CD4-positive, alpha-beta T cell treated with Interleukin-10 for 1 hour (primary cell): ENCODE measurements at places on chromosomes 4 and X.

DNA sequence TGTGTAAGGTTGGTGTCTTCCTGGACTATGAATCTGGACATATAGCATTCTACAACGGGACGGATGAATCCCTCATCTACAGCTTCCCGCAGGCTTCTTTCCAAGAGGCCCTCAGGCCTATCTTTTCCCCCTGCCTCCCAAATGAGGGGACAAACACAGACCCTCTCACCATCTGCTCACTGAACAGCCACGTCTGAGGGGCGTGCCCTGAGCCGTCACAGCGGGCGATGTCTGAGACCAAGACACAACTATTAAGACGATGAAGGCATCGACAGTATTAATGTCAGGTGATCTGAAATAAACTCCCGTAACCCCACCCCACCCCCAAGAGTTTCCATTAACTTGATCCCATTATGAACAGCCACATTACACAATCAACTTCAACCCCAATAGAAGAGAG is 7.9 kb downstream of the TRIML1 start:
- no peak for DNase-seq

DNA sequence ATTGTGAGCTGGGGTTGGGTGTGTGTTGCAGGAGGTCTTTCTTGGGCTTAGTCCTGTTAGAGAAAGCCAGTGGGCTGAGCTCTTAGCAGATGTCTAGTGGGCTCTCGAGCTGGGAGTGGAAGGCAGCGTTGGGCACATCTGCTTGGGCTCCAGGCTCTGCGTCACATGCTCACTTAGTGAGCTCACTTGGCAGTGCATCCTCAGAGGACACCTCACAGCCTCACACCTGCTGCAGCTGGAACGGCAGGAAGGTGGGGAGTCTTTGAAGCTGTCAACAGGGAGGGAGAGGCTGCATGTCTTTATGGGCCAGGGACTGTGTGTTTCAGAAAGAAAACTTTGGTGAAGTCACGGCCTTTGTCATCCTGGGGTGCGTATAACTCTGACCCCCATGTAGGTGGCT is 82.2 kb downstream of the PSAPL1 start:
- DNase-seq, result no peak

DNA sequence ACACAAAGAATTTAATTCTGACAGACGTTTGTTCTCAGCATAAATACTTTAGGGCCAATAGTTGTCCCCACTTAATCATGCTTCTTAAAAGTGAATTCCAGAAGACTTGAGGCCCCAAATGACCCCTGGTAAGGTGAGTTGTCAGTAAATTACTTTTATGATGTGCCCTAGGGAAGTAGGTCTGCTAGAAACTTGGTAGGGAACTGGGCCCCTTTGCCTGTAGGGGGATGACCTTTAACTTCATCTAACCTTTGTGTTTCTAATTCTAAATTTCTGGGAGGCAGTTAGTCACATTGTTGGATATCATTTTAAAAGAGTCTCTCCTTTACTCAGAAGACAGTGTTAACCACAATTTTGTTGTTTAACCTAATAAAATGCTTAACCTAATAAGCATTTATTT is 28.8 kb downstream of the HHIP start:
- no peak for DNase-seq

GRCh38 chr4:118718511-118719170 is 33.4 kb downstream of the METTL14 start:
- DNase-seq, result no peak

DNA sequence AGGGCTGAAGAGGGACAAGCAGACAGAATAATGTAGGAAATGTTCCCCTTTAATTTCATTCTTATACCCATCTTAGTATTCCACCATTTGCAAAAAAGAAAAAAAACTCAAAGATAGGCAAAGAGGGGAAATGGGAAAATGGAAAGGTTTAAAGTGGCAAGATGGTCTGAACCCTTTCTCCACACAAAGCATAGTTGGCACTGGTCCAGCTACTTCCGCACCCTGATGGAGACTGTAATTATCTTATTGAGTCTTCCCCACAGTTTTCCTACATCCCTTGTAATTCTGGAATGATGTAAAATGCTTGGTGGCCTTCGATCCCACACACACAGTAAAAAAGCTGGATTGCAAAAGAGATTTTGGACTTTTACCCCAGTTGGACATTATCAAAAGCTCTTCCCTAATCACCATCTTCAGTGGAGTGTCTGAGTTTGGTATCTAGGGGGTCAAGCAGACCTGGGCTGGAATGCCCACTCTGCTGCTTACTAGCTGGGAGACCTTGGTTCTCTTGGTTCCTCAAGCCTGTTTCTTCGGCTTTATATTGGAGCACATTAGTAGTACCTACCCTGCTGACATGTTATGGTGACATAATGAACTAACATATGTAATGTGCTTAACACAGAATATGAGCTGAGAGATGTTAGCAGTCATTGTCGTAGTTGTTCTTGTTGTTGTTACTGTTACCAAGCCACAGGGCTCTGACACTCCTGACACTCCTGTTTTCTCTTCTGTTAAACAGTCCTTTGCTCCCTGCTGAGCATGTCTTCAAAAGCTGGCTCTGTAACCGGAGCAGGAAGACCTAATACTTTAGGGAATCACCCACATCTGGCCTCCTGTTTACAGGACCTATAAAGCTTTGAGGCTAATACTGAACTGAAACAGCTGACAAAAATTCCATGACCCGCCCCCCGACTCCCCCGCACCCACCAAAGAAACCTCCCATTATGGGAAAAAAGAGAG is 4.7 kb downstream of the SRPX2 start:
- no peak for DNase-seq

GRCh38 chr4:3372264-3372932 is 69.4 kb upstream of the HGFAC start:
- no peak for DNase-seq

GRCh38 chrX:74344280-74344622 is 40.3 kb downstream of the ZCCHC13 start:
- DNase-seq, result no peak

DNA sequence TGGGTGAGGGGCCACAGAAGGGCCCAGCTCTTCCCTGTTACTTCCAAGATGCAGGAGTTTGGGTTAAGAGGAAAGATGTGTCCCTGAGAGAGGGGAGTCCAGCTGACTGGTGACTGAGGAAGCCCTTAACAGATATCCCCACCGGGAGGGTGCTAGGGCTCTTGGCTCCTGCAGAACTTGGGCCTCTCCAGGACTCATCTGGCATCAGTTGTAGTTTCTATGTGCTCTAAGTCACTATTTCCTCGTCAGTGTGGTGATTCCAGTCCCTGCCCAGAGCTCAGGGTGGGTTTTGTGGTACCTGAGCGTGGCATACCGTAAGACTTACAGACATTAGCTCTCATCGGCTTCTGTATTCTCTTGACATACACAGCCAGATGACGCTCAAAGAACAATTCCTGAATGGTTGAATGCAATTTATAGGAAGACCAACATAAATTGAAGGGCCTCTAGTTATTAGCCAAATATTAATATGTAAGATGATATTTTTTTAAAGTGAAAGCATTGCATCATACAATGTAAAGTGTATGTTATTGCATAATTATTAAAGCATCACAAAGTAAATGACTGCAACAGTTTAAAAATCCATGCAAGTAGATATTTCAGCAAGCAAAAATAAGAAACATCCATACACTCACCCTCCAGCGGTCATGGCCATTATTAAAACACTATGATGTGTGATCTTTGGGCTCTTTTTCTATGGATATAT is 195.5 kb downstream of the PTTG2 start:
- DNase-seq, result no peak

GRCh38 chr4:73615613-73616012 is 4.6 kb downstream of the RASSF6 start:
- DNase-seq, result no peak

GRCh38 chr4:103451341-103451740 is 253.2 kb upstream of the CENPE start:
- no peak for DNase-seq

DNA sequence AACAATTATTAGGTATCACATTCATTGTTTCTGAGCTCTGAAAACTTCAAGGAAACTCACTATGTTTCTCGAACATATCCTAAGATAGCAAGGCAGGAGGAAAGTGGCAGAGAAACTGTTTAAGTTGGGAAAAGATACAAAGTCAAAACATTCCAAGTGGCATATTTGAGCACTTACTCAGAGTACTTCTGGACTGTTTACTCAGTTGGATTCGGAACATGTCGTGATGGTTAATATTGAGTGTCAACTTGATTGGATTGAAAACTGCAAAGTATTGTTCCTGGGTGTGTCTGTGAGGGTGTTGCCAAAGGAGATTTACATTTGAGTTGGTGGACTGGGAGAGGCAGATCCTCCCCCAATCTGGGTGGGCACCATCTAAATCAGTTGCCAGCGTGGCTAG is 298.3 kb downstream of the IL1RAPL2 start:
- no peak for DNase-seq

- peak; percentile 28 for DNase-seq
Observed at GRCh38 chr4:122635205-122635604, 14.3 kb upstream of the IL21 start.

DNA sequence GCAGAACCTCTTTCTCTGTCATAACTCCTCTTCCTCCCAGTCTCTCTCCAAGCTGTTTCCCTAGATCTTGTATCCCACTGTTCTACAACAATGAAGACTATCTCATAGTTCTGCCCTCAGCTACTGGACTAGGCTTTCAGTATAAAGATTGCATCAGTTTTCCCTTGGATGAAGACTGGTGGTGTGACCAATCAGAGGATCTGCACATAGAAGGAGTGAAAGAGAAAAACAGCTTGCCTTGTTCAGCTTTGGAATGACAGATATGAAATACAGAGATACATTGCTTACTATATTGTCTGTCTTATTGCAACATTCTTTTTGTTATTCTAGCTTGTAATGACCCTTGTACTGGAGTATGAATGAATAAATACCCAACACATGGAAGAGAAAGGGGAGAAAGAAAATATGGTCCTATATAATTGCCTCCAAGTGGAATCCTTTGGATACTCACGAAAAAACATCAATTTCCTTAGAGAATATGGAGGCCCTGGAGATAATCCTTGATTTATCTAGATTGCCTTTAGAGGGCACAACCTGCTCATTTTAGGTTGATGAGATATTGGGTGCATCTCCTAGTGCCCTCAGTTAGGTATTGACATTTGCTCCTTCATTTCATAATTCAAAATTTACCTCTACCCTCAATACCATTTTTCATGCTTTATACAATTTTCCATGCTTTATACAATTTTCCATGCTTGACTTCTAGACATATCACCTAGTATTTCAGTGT is 395.8 kb downstream of the NAF1 start:
- no peak for DNase-seq

DNA sequence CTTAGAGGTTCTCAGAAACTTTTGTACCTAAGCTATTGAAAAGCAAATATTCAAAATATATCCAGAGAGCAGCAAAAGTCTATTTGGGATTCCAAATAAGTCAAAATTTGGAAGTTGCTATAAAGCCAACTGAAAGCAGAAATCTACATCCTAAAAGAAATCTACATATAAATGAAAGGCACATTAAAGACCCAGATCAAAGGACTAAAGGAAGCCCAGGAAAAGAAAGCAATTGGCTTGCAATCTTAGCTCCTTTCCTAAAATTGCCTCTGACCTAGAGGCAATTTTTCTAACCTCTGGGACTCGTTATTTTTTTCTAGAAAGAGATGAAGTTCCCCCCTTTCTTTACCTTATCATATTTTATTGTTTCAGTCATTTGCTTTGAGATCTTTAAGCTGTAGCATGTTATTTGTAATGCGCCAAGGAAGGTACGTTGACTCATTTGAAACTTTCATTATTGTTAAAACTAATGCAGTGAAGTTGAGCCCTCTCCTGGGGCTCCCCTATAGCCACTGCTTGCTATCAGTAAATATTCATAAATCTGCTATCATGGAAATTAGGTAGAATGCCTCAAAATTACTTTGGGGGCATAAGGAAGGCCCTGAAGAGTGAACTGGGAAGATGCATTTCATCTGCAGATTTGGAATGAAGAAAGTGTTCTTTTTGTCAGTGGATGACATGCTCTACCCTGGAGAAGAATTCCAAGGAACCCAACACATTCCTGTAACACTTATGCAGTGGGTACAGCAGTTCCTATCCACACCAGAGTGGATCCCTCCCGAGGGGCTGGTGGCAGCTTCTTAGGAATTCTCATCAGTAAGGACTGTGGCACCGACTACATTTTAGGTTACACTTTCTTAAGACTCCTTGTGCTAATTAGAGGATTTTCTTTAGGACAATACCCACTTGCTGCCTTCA is 177.8 kb upstream of the IGFBP7 start:
- DNase-seq, result no peak

DNA sequence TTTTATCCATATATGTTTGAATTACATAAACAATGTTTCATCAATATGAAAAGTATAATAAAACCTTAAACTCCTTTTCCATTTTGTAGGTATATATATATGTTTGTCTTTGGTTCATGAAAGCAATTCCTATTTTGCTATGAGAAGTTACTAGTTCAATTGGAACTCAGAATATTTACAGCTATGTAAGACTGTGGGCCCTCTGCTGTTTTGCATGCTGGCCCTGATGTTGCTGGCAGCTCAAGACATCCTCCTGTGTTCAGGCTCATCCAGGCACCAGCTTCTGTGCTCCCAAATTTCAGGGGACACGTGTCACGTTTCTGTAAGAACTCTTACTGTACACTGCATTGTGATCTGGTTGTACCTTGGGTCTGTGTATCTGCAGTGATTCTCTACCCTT is 38.7 kb upstream of the OTUD4 start:
- DNase-seq, result no peak

- no peak for DNase-seq
Observed at GRCh38 chr4:102574317-102574716, 73.2 kb downstream of the NFKB1 start.

DNA sequence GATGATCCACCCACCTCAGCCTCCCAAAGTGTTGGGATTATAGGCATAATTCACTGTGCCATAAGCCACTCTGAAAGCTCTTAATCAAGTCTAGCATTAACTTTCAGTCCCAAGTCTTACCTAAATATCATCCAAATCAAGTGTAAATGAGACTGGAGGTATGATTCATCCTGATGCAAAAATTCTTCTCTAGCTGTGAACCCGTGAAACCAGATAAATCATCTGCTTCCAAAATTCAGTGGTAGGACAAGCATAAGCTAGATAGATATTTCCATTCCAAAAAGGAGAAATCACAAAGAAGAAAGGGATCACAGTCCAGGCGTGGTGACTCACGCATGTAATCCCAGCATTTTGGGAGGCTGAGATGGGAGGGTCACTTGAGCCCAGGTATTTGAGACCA is 8.8 kb upstream of the TBC1D25 start:
- DNase-seq, result no peak

DNA sequence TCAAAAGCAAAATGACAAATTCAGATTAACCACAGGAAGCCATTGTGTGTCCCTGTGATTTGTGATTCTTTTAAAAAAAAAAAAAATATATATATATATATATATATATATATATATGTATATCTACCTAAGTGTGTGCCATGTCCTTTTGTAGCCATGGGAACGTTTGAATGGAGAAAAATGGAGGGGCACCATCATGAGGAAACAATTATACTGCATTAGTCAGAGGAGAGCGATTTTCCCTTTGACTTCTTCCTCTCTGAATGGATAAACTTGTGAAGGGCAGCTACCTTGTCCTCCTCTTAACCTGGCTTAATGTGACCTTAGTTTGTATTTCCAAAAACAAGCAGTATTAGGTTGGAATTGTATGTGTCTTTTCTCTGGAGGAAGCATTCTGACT is 23.3 kb upstream of the CBLL2 start:
- DNase-seq, result no peak
